ENCODE measurements at places on chromosomes 5 and 9.

DNA sequence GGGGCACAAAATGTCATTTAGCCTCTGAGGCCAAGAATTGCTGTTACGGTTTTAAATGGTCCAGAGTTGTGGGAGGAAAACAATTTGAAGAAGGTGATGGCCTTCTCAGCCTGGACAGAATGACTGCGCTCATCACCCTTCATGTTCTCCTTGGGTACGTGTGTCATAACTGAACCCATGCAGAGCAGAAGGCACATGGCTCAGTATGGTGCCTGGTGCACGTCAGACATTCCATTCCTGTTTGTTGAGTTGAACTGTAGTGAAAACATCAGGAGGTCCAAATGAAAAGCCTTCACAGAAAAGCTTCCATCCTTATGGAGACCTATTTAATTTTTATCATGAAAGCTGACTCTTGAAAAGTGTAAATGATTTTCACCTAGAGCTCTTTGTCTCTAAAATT, 133.2 kb downstream of the CFAP90 start:
- DNase-seq: no peak

DNA sequence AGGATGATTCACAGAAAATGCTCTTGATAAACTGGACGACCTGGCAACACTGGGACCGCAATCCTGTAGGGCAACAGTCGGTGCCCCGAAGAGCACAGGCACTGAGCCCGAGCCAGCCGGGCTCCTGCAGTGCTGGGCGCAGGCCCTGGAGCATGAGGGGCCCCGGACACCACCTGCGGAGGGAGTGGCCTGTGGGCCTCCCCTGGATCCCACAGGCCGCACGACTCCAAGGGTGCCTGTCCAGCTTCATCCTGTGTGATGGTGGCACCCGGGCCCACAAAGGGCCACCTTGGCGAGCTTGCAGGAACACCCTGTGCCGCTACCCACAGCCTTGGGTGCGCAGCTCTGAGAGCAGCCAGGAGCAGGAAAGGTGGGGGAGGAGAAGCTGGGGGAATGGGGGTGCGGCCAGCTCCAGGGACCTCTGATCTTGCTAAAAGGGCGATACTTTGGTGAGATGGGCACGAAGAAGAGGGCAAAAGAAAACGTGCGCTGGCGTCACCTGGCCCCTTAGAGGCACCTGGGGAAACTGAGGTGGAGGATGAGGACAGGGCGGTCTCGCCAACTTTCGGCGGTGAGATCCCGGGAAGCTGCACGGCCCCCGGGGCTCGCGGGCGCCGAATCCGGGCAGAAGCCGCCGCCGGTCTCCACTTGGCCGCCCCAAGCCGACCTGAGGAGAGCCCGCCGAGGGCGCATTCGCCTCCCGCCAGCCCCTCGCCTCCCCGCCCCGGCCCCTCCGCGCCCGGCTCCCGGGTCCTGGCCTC, 722 bp downstream of the TBC1D9B start:
- DNase-seq: peak; percentile 4

- DNase-seq: no peak
Measured at GRCh38 chr9:3150074-3150473, 306.2 kb upstream of the PUM3 start.

GRCh38 chr9:98795295-98795955, 930 bp downstream of the ANKS6 start:
- no peak for DNase-seq

DNA sequence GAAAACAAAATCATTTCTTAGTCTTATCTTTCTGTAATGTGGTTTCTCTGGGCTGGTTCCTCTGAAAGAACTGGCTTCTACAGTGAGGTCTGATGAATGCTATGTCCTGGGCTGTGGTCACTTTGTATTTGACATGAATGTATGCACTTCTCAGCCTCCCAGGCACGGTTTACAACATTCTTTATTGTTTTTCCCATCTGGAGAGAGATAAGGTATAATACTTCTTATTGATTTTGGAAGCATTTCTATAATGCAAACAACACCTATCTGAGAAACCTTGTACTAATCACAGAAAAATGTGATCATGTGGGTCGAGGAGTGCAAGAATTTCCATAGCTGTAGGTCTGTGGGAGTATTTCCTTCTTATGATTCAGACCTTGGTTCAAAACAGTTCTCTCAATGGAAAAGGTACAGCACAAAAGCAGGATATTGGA, 46.9 kb downstream of the ACTBL2 start:
- DNase-seq: no peak

GRCh38 chr5:136418301-136418700, 53.0 kb upstream of the TRPC7 start:
- DNase-seq: no peak

- DNase-seq: no peak
Measured at GRCh38 chr9:110338143-110338542, 480 bp upstream of the TXNDC8 start.

- no peak for DNase-seq
Measured at GRCh38 chr9:115808695-115809094, 344.9 kb upstream of the PAPPA start.

- no peak for DNase-seq
Measured at GRCh38 chr5:150637245-150638052, 3.0 kb upstream of the SYNPO start.

DNA sequence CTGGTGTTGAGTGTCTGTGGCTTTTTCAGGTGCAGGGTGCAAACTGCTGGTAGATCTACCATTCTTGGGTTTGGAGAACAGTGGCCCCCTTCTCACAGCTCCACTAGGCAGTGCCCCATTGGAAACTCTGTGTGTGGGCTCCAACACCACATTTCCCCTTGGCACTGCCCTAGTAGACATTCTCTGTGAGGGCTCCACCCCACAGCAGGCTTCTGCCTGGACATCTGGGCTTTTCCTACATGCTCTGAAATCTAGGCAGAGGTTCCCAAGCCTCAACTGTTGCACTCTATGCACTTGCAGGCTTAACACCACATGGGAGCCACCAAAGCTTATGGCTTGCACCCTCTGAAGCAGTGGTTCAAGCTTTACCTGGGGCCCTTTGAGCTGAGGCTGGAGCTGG, 80.9 kb downstream of the BARX1 start:
- no peak for DNase-seq

DNA sequence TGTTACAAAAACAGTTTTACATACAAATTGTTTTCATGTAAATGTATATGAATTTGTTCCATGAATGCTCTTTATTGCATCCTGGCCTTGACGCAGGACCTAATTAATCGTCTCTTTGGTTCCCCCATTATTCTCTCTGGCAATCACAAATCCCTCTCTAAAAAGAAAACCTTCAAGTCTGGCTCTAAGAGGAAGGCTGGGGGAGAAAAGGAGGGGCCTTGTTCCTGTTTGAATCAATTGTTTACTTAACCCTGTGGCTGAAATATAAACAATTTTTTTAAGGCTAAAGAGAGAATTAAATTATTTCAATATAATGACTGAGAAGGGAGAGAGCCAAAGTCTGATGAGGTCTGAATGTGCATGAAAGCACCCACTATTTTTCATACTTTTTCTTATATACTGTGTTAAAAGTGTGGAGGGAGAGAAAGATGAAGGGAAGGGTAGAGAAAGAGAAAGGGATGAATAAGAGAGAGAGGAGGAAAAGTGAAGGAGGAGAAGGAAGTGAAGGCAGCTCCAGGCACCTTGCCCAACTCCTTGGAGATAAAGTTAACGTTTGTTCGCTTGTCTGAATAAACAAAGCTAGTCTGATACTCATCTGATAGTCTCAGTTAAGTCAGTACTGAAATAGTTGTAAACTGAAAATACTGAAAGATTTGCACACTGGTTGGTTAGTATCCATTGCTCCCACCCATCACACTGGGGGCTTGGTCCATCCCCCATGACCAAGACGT, 116.4 kb upstream of the SPDL1 start:
- no peak for DNase-seq

DNA sequence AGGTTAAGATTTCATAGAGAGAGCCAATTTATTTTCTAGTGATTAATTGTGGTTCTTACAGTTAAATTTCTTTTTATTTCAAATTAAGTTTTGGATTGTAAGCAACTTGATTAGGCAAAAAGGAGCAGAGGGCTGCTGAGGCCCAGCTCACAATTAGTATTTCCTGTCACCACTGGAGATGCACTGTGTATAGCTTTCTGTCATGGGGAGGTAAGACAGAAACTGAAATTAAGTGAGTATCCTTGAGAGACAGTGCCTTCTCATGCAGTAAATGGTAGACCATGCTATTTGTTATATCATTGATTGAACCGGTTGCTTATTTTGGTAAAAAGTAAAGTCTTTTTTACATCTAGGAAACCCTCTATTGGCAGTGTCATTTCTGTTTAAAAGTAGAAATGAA, 190.7 kb downstream of the CCDC171 start:
- DNase-seq: no peak

DNA sequence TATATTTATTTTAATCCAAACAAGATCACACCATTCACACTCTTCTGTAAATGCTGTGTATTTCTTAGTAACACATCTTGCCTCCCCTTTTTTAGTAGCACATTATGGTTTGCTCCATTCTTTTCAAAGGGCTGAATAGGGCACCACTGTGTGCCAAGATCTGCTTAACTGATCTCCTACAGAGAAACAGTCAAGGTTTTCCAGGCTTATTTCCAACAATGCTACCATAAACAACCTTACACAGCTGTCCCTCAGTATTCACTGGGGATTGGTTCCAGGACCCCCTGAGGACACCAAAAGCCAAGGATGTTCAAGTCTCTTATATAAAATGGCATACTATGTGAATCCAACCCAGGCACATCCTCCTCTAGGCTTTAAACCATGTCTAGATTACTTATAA, 16.5 kb downstream of the GOLM1 start:
- DNase-seq: no peak

DNA sequence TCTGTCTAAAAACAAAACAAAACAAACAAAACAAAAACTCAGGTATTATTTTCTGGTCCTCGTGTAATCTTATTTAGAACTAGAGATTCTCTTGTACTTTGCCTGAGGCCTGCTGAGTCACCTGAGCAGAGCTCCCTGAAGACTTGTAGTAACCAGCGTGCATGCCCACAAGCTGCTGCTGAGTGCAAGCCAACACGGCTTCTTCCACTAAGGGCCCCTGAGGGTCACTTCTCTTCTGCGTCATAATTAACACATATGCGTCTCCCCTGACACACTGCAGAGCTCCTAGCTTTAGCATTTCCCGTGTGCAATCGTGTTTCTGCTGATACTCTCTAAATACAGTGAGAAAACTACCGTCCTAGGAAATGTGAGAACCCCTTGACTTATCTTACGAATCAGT, 10.9 kb upstream of the NDFIP1 start:
- no peak for DNase-seq

DNA sequence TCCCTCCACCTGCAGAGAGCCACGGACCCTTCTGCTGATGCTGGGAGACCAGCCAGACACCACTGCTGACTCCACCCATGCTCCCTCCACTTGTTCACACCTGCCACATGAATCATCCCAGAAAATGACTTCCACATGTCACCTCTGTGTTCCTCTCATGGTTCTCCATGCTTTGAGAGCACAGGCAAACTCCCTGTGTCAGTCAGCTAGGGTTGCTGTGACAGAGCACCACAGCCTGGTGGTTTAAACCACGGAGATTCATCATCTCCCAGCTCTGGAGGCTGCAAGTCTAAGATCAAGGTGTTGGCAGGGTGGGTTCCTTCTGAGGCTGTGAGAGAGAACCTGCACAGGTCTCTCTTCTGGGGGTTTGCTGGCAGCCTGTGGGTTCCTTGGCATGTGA, 381.4 kb downstream of the GADD45G start:
- no peak for DNase-seq

GRCh38 chr5:163565492-163565891, 60.1 kb downstream of the MAT2B start:
- DNase-seq: no peak

GRCh38 chr9:38771593-38771992, 51.7 kb upstream of the FAM240B start:
- DNase-seq: no peak

- no peak for DNase-seq
Measured at GRCh38 chr5:172123269-172123692, 64.7 kb downstream of the STK10 start.

DNA sequence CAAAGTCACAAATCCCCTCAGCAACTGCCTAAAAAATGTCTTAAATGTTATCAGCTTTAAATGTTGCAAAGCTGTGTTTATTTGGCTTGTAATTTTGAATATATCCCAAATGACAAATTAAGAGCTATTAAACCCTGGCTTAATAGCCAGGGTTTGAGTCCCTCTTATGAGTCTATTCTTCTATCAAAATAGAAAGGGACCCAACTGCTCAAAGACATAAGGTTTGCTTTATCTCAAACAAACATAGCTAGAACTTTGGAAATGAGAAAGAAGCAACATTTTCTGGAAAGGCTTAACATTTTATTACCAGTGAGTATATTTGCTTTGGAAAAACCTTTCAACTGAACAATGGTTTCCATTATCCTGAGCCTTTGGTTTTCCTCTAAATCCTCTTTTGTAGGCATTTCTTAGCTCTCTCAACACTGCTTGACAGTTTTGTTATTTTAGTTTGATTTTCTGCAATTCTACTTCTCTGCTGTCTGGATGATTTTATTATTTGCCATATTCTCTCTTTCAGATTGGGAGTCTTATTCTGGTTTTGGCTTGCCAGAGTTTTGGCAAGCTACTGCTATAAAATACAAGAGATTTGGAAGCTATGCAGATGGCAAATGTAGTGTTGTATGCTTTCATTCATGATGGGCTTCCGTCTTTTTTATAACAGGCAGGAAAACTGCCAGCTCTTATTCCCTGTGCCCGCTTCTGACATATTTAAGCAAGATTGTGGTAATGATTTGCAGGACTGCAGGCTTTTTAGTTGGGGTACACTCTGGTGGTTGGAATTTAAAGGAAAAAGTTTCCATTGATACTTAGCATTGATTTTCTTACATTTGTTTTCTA, 734.9 kb downstream of the DTWD2 start:
- no peak for DNase-seq

GRCh38 chr9:123072407-123072995, 39.0 kb downstream of the GPR21 start:
- DNase-seq: no peak

GRCh38 chr9:126851286-126851880, 9.1 kb upstream of the ZBTB34 start:
- no peak for DNase-seq

DNA sequence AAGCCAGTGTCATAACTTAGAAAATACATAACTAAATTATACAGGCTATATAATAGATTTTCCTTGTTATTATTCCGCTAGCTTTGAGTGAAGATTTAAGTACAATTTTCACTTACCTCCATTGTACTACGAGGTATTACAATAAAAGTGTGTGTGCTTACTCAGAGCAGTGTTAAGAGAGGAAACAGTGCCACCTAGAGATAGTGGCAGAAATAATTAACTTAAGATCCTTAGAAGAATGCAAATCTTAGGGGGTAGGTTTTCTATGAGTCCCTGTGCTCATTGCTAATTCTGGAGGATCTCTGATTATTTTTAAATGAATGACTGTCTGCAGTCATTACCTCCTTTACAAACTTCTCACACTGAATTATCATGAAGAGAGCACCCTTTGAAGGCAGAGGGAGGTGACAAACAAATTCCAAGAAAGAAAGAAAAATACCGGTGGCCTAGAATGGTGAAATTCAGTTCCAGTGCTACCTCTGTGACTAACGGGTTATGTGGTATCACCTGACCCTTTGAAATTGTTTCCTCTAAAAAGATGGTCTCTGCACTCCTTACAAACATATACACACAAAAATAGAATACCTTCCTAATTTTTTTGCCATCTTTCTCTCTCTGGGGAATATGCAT, 379.8 kb downstream of the TRIM36 start:
- DNase-seq: no peak

GRCh38 chr5:97115932-97116331, 26.5 kb downstream of the LIX1 start:
- DNase-seq: no peak

- DNase-seq: no peak
Measured at GRCh38 chr5:112473989-112474388, 54.9 kb upstream of the EPB41L4A start.

Data from CD4-positive, alpha-beta T cell treated with Interleukin-15 for 4 hours (primary cell).